ENCODE measurements at places on chromosomes 6 and 20. TPM values are rescaled to one million over a fixed set of nuclear protein-coding genes. Genes with fewer than 3 reads are reported as not detected.

Gene BTN3A1
- 3.2 TPM for total RNA-seq

Gene CST2
- total RNA-seq: 0.62 TPM

Gene DEFB132
- not detected for total RNA-seq

Gene CHD6
- 5.6 TPM for total RNA-seq

Gene PROCR
- total RNA-seq: 105 TPM

Gene TRERF1
- 8.3 TPM for total RNA-seq

Gene TOMM34
- 43.4 TPM for total RNA-seq

Gene CDH26
- total RNA-seq: 0.30 TPM

Gene SAMD3
- not detected for total RNA-seq

Gene C20orf144
- 0.08 TPM for total RNA-seq

Gene CD164
- 89.3 TPM for total RNA-seq

Gene ACSS1
- total RNA-seq: 17.1 TPM

Gene PCMTD2
- total RNA-seq: 12.5 TPM

Gene OTOR
- total RNA-seq: not detected

Gene PROKR2
- total RNA-seq: not detected

Gene NRN1
- 0.59 TPM for total RNA-seq

Gene SRMS
- total RNA-seq: 0.12 TPM

Gene DNPH1
- total RNA-seq: 99.4 TPM

Gene HEY2
- total RNA-seq: 0.06 TPM

Gene COL19A1
- total RNA-seq: not detected

Gene TMC2
- total RNA-seq: not detected

Gene SAMD10
- total RNA-seq: not detected

Gene HAO1
- not detected for total RNA-seq

Gene FERMT1
- total RNA-seq: 14.7 TPM

Gene SYNDIG1
- 1.6 TPM for total RNA-seq

Gene ENPP4
- total RNA-seq: 0.23 TPM

Gene BMP5
- total RNA-seq: not detected

Gene BTN1A1
- not detected for total RNA-seq

Gene EIF6
- total RNA-seq: 427 TPM

Gene FUT9
- total RNA-seq: not detected

Gene TCP11
- total RNA-seq: not detected

Gene LKAAEAR1
- total RNA-seq: 1.8 TPM

Gene B3GAT2
- 0.06 TPM for total RNA-seq

Gene MUC21
- total RNA-seq: not detected

Gene CRISP3
- total RNA-seq: not detected

Gene ASIP
- not detected for total RNA-seq

Gene PMEPA1
- 270 TPM for total RNA-seq

Gene AKAP7
- 2.8 TPM for total RNA-seq

Gene SLC32A1
- total RNA-seq: not detected

Gene NHSL1
- total RNA-seq: 3.4 TPM

Gene RBBP9
- total RNA-seq: 14.8 TPM

Gene TRIM27
- 46.7 TPM for total RNA-seq

Gene PTCHD4
- total RNA-seq: not detected

Gene CLDN20
- total RNA-seq: not detected

Gene TMEM151B
- total RNA-seq: 0.07 TPM

Measured in A549 treated with Hydrocortisone at 1 μM for 4 hours (cell line).